ENCODE measurements at places on chromosomes 16 and 17.
A peak's percentile ranks its signal among the peaks of the same experiment; 100 is the strongest.

DNA sequence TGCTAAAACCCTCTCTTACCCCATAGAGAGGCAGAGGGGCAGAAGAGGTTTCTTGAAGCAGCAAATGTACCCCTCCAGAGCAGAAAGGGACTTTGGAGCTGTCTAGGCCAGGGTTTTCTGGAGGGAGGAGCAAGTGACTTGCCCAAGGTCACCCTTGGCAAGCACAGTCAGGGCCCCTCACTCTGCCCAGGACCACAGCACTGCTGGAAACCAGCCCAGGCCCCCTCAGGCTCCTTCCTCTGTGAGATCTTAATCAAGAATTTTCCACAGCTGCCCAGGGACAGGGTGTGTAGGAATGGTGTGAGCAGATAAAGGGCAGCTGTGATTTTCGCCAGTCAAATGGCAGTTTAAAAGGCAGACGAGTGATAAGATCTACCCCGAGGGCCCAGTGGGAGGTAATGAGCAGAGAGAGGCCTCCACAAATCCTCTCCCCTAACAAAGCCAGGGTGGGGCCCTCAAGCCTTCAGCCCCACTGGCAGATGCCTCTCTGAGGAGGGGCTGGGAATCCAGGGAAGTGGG is 3.9 kb upstream of the SLC12A3 start:
- DNase-seq = no peak

GRCh38 chr17:1555651-1556471 is 6.7 kb downstream of the PITPNA start:
- DNase-seq = no peak

- DNase-seq = peak; percentile 82
Measured at GRCh38 chr17:8300627-8301242, 5.5 kb upstream of the SLC25A35 start.

DNA sequence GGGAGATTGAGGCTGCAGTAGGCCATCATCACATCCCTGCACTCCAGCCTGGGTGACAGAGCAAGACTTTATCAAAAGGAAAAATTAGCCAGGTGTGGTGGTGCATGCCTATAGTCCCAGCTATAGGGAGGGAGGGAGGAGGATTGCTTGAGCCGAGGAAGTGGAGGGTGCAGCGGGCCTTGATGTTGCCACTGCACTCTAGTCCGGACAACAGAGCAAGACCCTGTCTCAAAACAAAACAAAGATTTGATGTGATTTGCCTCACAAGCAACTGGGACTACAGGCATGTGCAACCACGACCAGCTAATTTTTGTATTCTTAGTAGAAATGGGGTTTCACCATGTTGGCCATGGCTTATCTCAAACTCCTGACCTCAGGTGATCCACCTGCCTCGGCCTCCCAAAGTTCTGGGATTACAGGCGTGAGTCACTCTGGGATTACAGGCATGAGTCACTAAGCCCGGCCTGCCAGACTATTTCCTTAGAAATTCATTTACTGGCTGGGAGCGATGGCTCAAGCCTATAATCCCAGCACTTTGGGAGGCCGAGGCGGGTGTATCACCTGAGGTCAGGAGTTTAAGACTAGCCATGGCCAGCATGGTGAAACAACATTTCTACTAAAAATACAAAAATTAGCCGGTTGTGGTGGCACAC is 11.5 kb downstream of the UBE2G1 start:
- DNase-seq = peak; percentile 17

DNA sequence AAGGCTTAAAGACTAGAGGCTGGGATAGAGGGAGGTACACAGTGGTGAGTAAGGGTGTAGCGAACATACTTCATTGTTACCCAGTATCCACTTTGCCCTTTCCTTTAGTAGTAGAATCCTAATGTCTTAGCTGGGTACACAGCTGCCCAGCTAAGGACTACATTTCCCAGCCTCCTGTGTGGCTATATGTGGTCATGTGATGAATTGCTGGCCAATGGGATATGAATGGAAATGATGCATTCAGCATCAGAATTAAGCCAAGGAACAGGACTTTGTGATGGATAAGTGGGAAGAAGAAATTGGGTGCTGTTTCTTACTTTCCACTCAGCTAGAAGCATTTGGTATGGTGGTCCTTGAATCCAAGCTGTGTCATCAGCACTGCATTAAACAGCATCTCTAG is 55.9 kb downstream of the FOXL1 start:
- peak; percentile 66 for DNase-seq

DNA sequence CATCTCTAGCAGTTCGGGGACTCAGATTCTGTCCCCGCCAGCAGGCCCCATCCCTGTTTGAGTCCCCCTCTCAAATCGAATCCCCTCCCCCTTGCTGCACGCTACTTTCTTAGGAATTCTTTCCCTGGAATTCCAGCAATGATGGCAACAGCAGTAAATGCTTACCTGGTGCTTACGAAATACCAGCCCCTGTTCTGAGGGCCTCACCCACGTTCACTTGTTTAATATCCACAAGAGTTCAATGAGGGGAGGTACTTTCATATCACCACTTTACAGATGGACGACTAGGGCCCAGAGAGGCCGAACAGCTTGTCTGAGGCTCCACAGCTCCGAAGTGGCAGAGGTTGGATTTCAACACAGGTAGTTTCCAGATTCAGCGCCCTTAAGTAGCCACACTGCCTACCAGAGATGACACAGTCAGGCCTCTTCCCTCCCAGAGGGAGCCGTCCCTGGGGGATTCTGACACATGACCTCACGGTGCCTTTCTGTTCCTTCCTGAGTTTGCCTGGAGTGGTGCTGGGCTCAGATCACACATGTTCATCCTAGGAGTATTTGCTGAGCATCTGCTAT is 120.7 kb upstream of the GSE1 start:
- DNase-seq = peak; percentile 36

GRCh38 chr17:42677921-42678781 is 1.4 kb upstream of the PLEKHH3 start:
- peak; percentile 93 for DNase-seq

GRCh38 chr17:83092931-83093330 is 13.5 kb downstream of the METRNL start:
- DNase-seq = no peak

DNA sequence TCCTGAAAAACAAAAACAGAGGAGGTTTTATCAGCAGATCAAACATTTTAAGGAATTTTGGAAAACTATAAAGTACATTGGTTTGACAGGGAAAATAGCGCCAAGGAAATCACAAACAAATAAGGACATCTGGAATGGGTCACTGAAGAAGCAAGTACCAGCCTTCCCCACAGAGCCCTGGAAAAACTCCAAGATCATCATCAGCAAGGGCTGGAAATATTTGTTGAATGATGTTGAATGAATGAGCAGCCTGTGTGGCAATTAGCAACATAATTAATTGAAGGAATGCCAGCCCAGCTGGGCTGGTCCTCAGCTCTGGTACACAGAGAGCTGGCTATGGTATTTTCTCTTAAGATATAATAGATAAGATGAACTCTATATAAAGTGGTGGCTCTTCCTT is 290.4 kb downstream of the HS3ST3A1 start:
- peak; percentile 90 for DNase-seq

DNA sequence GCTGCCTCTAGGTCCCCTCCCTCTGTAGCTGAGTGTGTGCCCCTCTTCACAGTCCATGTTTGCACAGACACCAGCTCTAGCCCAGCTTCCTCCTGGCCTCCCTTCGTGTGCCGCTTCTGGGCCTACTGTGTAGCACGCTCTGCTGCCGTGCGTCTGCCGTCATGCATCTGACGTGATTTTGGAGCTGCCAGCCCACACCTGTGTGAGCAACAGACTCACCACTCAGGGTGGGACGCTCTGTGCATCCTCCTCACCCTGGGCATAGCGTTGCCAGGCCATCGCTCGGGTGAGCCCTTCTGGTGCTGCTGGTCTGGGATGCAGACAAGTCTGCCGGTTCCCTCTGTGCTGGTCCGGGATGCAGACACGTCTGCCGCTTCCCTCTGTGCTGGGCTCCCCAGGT is 39.4 kb upstream of the ZNF750 start:
- no peak for DNase-seq

DNA sequence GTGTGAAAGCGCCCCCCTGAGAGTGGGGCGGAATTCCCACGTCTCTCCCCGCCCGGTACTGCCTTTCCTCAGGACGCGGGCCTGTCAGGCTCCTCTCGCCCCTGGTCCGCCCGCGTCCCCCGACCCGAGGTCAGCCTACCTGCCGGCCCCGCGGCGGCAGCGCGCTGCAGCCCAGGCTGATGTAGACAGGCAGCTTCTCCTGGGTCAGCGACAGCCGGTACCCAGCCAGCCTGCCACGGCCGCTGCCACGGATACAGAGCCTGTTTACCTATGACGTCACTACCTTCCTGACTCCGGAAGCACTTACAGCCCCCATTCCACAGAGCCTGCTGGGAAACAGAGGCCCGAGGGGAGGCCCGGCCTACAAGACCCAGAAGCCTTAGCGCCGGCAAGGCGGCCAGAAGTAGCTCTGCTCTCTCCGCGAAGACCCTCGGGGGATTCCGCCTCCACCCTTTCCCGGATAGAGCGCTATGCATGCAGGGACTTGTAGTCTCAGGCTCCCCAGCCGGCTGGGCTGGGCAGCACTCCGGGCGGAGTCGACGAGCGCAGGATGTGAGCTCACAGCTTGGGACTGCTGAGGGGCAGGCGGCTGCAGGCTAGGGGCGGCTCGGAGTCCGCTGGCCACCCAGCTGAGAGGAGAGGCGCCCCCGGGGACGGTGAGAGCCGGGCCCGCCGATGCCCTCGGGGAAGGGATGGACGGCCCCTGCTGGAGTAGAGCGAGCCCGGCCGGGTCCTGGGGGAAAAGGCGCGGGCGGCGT is at the start of the genes IFT20 and TNFAIP1:
TSS of gene IFT20 (minus strand) at position 272 of the 758 bp plus-strand sequence. CDS start 3,487 bp downstream, outside the sequence.
TSS of gene TNFAIP1 (plus strand) at position 561 of the 758 bp plus-strand sequence. CDS start 3,761 bp downstream, outside the sequence.
- DNase-seq = peak; percentile 100

DNA sequence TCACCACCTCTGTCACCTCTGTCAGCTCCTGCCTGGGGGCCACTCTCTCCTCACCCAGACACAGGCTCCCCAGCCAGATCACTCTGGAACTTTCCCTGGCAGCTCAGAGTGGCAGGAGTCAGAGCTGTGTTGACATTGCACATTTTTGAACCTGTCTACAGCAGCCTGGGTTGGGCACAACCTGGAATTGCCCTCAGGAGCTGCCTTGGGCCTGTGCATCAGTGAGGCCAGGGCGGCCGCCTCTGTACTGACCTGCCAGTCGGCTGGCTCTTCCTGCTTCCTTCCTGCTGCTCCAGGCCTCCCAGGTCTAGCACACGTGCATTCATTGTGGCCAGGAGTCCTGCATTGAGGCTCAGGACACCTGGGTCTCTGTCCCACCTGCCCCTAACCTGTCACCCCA is 14.2 kb upstream of the TMEM11 start:
- no peak for DNase-seq

DNA sequence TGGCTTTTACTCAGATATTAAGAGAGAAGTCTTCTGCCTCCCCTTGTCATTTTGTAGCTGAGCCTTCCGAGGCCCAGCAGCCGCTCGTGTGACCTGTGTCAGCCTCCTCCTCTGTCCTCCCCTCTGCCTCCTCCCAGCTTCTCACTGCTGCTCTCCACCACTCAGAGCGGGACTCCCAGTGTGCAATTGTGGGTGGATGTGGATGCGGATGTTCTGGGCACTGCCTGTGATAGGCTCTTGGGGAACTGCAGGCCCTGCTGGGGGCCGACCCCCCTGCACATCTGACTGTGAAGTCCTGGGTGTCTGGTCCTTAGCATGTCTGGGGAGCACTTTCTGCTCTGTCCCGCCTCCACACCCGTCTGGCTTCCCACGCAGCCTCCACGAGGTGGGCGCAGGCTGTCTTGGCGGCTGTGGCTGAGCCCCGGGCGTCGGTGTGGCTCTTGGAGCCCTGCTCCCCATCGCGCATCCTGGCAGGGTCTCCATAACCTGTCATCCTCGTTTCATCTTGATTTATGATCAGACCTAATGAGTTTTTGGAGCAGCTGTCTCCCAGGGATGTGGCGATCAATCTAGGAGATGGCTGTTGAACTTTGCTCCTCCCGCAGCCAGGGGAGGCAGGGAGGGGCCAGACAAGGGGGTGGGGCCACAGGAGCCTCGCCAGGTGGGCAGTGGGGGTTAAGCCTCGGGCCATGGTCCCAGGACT is 28.1 kb downstream of the GRIN2C start:
- DNase-seq = no peak

GRCh38 chr16:47311738-47312505 is 148.9 kb downstream of the ITFG1 start:
- peak; percentile 12 for DNase-seq

GRCh38 chr16:82319038-82319437 is 149.0 kb upstream of the MPHOSPH6 start:
- DNase-seq = no peak

- DNase-seq = no peak
Measured at GRCh38 chr16:75919664-75920063, 193.4 kb upstream of the CPHXL start.

- no peak for DNase-seq
Measured at GRCh38 chr17:61575352-61575975, 15.6 kb downstream of the NACA2 start.

- DNase-seq = peak; percentile 61
Measured at GRCh38 chr16:84331998-84332780, 36.1 kb upstream of the ATP2C2 start.

GRCh38 chr17:78789663-78790181 is 7.6 kb upstream of the CYTH1 start:
- DNase-seq = peak; percentile 82

DNA sequence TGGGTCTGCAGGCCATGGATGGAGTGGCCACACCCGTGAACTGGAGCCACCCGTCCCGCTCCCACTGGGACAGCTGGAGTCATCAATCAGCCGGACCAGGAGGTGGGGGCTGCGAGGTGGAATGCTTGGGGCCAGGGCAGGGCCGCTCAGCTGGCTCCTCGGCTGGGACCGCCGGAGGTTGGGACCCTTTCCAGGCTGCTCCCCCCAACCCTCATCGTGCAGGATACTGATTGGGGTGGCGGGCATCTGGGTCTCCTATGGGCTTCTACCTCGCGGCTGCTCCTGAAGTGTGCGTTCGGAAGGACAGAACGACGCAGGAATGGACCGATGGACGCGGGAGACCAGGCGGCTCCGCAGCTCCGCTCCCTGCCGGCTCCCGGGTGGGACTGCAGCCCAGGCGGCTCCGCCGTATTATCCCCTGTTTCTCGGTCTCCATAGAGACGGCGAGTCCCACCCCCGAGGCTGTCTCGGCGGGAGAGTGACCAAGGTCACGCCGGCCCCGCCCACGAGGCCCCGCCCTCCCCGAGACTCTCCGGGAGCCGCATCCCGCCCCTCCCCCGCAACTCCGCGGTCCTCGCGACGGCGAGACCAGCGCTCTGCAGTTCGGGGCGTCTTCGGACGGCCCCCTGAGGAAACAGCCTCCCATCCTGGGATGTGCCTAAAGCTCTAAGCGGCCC is at the start of gene TPPP3:
TSS of gene TPPP3 (minus strand) at position 388 of the 677 bp plus-strand sequence. CDS start 2,387 bp downstream, outside the sequence.
- DNase-seq = peak; percentile 91

- peak; percentile 55 for DNase-seq
Measured at GRCh38 chr17:77957235-77957856, 1.2 kb upstream of the TNRC6C start.

GRCh38 chr17:78458736-78459335 is 80.4 kb downstream of the PGS1 start:
- DNase-seq = no peak

DNA sequence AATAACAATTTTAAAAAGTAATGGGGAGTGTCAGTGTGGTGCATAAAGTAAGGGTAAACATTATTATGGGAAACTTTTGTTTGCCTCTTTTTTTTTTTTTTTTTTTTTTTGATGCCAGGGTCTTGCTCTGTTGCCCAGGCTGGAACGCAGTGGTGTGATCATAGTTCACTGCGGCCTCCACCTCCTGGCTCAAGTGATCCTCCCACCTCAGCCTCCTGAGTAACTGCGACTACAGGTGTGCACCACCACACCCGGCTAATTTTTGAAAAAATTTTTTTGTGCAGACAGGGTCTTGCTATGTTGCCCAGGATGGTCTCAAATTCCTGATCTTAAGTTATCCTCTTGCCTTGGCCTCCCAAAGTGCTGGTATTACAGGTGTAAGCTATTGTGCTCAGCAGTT is 10.7 kb downstream of the TAOK1 start:
- DNase-seq = no peak

Data from GM23248 (cell line).